NCI-H446 (cell line): ENCODE measurements at places on chromosomes 1 and 21.

DNA sequence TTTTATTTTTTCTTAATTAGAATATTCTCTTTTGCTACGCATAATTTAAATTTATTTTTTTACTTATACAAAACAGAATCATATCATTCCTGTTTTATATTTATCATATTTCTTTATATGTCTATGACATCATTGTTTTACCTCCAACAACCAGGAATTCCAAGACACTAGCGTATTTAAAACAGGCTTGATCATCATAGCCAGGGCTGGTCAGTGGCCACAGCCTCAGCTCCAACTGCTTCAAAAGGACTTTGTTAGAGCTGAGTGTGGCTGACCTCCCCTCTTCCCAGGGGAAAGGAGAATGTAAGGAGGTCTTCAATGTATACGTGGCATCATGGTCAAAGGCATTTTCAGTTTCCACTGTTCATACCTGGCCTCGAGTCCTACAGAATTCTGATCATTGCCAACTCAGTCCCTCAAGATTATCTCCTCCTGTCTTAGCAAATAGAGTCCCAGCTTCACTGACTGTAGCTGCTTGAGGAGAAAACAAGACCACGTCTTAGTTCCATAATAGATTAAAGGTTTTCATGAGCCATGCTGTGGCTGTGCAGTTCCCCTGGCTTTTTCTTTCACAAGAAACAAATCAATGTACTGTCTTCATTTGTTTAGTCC is 444.0 kb downstream of the PTPRC start:
- DNase-seq, result no peak

DNA sequence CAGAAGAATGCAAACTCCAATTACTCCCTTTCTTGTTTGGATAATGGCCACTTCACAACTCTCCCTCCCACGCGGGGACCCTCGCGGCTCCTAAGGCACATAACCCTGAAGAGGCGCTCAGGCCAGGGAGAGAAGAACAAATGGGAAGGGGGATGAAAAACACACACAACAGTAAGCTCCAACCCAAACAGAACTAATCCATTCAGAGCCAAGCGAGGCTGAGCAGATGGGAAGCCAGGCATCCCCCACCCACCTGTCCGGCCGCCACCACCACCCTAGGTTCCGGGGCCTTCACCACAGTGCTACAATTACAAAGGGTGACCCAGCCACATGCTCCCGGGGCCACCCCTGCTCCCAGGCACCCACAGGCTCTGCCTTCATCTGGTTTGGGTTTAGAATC is 101.5 kb downstream of the MRPL37 start:
- no peak for DNase-seq

DNA sequence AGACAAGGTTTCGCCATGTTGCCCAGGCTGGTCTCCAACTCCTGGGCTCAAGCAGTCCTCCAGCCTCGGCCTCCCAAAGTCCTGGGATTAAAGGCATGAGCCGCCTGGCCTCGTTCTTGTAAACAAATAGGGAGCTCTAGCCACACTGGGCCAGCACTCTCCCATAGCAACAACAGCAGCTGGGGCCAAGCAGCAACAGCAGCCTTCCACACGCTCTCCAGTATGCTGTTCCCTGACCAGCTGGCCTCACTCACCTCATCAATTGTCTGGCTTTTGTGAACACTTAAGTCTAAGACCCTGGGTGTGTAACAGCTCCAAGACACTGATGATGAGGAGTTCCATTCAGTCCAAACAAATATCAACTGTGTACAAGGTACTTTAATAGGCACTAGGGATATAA is 16.9 kb upstream of the GLIS1 start:
- no peak for DNase-seq

GRCh38 chr21:34192646-34193285 is 119.4 kb downstream of the MRPS6 start:
- DNase-seq, result no peak

DNA sequence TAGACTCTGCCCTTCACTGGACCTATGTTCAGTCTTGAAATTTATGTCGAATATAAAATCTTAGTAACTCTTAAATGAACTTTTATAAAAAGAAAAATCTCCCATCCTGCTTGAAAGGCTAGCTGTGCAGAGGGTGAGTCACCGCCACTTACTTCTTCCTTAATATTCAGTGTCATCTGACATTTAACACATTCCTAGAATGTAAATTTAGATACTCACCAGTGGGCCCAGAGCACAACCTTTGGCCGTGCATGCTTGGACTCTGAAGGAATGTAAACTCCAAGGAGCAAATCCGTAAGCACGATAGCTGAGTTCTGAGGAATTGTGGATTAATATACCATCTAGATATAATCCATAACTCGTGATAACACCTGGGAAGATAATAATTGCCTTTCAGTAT is 403.3 kb downstream of the KCTD3 start:
- no peak for DNase-seq

DNA sequence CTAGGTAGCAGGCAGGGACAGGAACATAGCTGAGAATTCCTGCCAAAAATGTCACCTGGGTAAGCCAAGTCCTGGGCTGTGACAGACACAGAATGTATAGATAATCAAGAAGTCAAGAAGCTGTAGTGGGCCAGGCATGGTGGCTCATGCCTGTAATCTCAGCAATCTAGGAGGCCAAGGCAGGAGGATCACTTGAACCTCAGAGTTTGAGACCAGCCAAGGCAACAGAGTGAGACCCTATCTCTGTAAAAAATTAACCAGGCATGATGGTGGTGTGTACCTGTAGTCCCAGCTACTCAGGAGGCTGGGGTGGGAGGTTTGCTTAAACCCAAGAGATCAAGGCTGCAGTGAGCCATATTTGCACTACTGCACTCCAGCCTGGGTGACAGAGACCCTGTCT is 3.3 kb upstream of the ALG14 start:
- DNase-seq, result no peak

DNA sequence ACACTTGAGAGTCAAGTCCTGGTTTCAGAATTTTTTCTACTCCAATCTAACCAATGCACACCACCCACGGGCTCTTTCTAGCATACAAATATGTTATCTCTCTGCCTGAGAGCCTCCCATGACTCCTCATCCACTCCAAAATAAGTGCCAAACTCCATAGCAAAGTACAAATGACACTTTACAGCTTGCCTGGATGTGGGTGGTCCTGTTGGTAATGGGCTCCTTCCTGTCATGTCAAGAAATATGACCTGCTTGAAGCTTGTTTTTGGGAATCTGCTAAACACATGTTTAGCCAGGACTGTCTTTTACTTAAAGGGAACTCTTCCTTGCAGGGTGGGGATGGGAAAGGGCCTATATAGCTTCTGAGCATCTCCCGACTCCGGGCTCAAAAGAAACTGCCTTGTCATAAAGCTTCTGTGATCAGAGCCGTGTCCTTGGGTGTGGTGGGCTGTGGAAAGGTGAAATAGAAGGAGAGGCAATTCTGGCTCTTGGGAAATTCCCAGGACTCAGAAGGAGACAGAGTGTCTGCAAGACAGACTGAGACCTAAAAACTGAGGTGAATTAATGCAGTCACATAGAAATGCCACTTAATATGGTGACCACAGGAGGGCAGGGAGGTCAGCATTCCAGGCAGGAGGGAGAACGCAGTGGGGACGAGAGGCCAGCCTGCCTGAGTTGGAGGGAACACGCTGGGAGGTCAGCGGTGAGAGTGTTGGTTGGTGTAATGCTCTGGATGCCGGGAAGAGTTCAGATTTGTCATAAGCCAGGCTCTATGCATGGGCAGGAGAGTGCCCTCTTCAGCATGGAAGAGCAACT is 6.1 kb upstream of the IGFN1 start:
- DNase-seq, result peak; percentile 41

- no peak for DNase-seq
These were observed 14.8 kb upstream of the KCNE2 start for GRCh38 chr21:34348890-34349519.

- DNase-seq, result no peak
These were observed 93.3 kb upstream of the POU3F1 start for GRCh38 chr1:38139738-38140487.

DNA sequence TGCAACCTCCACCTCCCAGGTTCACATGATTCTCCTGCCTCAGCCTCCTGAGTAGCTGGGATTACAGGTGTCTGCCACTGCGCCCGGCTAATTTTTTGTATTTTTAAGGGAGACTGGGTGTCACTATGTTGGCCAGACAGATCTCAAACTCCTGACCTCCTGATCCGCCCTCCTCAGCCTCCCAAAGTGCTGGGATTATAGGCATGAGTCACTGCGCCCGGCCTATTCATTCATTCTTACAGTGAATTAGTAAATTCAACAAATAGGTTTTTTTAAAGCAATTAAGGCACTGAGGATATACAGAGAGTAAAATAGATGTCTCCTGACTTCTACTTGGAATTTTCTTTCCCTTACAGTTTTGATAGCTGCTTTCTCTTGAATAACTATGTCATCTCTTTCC is 43.5 kb downstream of the CDC42 start:
- DNase-seq, result no peak

DNA sequence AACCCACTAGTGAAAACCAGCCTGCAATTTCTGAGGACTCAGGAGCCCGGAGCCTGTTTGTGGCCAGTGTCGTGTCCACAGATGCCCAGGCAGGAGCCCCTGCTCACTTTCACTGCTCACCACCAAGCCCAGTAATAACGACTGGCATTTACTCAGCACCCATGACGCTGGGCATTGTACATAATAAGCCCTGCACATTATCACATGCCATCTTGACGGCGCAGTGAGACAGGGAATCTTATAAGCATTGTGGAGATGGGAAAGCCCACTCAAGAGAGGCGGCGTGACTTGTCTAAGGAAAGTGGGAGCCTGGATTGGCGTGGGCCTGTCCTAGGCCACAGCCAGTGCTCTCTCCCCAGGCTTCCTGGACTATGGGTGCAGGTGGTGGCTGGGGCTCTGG is 28.8 kb upstream of the PEF1 start:
- DNase-seq, result no peak

- DNase-seq, result no peak
These were observed 19.5 kb upstream of the COL6A2 start for GRCh38 chr21:46078322-46078977.

GRCh38 chr1:205270764-205271163 is 43.0 kb downstream of the TMCC2 start:
- no peak for DNase-seq

GRCh38 chr1:8340448-8340847 is 22.5 kb downstream of the SLC45A1 start:
- no peak for DNase-seq

GRCh38 chr1:202571719-202572339 is 138.4 kb downstream of the SYT2 start:
- peak; percentile 48 for DNase-seq

- no peak for DNase-seq
These were observed 32.2 kb downstream of the EVI5 start for GRCh38 chr1:92752719-92753118.

DNA sequence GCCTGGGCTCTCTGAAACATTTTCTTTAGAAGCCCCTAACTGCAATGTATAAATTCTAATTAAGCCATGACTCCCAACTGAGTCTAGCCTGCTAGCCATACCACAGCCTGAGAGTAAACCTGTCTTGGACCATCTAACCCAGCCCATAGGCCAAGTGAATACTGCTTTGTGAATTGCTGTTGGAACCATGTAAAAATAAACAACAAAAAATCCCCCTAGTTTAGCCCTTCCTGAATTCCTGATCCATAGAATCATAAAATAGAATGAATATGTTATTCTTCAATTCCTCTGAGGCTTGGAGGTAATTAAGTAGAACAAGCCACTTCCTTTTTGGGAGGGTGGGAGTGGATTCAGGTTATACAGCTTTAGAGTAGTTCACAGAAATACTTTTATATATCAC is 1496.4 kb downstream of the MRPL39 start:
- no peak for DNase-seq

GRCh38 chr1:43285269-43285990 is at the start of gene C1orf210:
C1orf210 (minus strand) TSS chr1:43285581; CDS start chr1:43283270, 2,311 bp downstream.
- no peak for DNase-seq

DNA sequence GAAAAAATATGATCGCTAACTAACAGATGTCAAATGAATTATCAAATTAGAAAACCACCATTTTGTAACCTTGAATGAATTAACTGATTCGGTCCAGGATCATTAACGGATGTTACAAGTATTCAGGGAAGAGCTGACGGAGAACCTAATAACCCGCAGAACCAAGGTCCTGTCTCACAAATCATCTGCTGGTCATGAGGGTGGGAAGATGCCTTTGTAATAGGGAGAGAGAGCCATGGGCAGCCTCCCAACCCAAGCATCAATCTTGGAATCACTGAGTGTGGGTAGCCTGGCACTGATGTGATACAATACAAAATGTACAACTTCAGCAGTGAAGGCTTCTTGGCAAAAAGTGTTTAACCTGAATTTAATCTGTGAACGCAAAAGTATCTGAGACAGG is 89.6 kb upstream of the CLDN14 start:
- no peak for DNase-seq

- DNase-seq, result no peak
These were observed 8.9 kb upstream of the RHBDL2 start for GRCh38 chr1:38950553-38950952.

DNA sequence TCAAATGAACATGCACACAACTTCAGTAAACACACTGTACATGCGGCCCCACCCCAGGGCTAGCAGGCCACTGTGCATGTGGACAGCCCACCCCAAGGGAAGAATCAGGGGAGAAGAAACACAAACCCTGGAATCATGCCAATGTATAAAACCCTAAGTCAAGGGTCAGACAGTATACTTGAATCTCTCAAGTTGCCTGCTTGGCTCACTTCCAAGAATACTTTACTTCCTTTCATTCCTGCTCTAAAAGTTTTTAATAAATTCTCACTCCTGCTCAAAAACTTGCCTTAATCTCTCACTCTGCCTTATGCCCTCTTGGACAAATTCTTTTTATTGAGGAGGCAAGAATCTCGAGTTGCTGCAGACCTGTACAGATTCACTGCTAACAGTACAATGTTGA is 231.2 kb upstream of the CACYBP start:
- DNase-seq, result no peak
